ENCODE measurements at places on chromosomes 11 and 22.

DNA sequence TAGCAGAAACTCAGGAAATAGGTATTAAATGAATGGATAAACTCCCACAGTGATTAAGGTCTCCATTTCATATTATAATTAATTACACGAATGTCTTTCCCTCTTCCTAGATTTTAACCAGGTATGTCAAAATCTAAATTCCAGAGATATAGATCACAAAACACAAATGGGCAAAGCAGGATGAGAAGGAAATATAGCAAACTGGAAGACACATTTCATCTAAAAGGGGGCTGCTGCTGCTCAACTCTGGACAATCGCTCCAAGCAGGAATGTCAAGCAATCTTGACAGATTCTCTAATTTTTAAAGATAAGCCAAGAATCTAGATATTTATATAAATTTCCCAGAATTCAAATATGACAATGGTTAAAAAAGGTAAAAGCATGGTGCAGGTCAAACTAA lies 554.2 kb upstream of the CCDC90B start:
- DNase-seq = no peak

- DNase-seq = no peak
Observed at GRCh38 chr11:116689413-116690127, 83.2 kb downstream of the BUD13 start.

GRCh38 chr22:25990940-25991339 lies 178.3 kb upstream of the SEZ6L start:
- no peak for DNase-seq

- DNase-seq = no peak
Observed at GRCh38 chr11:82832983-82833382, 67.2 kb downstream of the PRCP start.

DNA sequence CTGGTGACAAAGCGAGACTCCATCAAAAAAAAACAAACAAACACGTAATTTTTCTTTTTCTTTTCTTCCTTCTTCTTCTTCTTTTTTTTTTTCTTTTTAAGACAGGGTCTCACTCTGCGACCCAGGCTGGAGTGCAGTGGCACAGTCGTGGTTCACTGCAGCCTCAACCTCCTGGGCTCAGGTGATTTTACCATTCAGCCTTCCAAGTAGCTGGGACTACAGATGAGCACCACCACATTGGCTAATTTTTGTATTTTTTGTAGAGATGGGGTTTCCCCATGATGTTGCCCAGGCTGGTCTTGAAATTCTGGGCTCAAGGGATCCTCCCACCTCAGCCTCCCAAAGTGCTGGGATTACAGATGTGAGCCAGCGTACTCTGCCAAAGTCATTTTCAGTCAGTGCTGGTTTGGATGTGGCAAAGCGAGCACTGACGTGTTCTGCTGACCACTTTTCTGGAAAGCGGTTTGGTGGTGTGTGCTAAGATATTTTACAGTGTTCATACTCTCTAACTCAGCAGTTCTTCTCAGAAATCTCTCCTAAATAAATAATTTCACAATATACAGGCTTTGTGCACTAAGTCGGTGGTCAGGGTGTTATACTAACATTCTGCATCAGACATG lies 10.7 kb downstream of the FAM118A start:
- no peak for DNase-seq

GRCh38 chr11:108170184-108170583 lies 48.8 kb downstream of the ACAT1 start:
- no peak for DNase-seq

DNA sequence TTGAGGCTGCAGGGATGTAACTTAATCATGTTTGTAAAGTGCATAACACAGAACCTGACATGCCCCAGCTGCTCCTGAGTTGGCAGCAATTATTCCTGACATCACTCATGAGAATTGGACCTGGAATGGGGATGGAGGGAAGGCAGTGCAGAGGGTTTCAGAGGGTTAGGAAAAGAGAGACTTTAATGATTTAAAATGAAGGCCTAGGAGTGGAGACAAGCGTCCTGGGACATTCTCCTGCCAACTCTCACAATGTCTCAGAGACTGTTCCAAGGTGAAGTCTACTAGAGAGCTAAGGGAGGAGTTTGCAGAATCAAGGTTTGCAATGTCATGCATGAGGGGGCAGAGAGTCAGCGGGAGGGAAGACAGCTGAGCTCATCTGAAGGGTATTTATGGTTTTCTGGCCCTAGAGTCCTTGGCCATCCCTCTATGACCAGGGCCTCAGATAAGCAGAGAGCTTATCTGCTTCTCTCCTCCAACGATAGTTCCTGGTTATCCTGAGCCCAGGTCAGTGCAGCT lies 36.9 kb downstream of the GGTLC2 start:
- no peak for DNase-seq

GRCh38 chr22:42991010-42991651 lies 23.8 kb downstream of the PACSIN2 start:
- DNase-seq = no peak

- no peak for DNase-seq
Observed at GRCh38 chr11:72621008-72621610, 53.1 kb downstream of the PDE2A start.

GRCh38 chr11:68469122-68469521 lies 8.6 kb downstream of the PPP6R3 start:
- DNase-seq = no peak

DNA sequence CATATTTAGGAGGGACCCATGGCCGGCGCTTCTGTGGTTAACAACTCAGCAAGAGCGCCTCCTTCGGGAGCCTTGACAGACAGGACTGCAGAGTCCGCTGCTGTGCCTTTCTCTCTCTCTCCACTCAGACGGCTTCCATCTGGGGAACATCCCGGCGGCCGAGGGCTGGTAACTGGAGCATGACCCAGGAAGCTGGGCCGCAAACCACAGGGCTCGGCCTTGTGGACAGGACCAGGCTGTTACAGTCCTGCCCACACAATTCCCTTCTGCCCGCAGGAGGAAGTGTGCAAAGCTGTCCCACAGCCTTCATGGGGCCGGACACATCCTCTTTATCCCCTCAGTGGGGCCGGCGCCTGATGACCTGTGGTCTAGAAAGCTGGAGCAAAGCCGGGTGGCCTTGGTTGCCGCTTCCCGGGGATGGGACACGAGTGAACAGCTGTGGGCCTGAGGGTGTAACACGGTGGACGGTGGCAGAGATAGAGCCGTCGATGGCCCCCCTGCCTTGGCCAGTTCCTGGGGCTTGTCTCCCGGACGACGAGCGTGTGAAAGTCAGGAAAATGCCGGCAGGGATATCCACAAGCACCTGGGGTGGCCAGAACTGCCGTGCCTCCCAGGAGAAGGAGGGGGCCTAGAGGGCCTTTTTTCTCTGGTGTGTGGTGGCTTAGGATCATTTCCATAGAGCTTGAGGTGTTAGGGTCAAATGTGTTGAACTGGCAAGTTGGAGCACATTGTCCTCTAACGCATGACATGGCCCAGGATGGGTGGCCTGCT lies 50.1 kb downstream of the FBLN1 start:
- DNase-seq = no peak

- DNase-seq = no peak
Observed at GRCh38 chr22:50684986-50685385, 12.4 kb downstream of the SHANK3 start.
